ENCODE measurements at places on chromosomes 3 and 15.

- no peak for DNase-seq
Observed at GRCh38 chr3:4061195-4061594, 242.0 kb upstream of the SETMAR start.

GRCh38 chr3:49017971-49018706 is at the start of gene DALRD3:
DALRD3 (minus strand) TSS chr3:49018580; CDS start chr3:49018564, 16 bp downstream.
- peak; percentile 63 for DNase-seq

GRCh38 chr3:89217148-89217685 is 109.8 kb downstream of the EPHA3 start:
- no peak for DNase-seq

- DNase-seq, result no peak
Observed at GRCh38 chr3:24523988-24524727, 29.5 kb upstream of the THRB start.

GRCh38 chr3:11088831-11089230 is 65.5 kb upstream of the HRH1 start:
- DNase-seq, result no peak

DNA sequence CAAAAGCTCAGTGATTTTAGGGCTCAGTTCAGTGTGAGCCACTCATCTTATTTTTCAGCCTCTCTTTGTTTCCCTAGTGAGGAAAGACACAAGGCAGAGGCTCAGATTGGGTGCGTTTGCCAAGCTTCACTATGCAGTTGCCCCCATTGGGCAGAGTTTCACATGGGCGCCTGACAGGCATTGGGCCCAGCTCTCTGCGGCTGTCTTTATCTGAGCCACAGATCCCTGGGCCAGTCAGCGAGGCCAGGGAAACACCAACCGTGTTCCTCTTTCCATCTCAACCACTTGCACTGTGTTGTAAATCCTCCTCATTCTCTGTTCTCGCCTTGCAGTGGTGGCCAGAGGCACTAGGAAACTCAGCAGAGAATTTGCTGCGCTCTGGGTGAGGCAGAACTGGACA is 10.8 kb downstream of the ESYT3 start:
- DNase-seq, result no peak

GRCh38 chr3:119420196-119420595 is 43.2 kb downstream of the TMEM39A start:
- no peak for DNase-seq

DNA sequence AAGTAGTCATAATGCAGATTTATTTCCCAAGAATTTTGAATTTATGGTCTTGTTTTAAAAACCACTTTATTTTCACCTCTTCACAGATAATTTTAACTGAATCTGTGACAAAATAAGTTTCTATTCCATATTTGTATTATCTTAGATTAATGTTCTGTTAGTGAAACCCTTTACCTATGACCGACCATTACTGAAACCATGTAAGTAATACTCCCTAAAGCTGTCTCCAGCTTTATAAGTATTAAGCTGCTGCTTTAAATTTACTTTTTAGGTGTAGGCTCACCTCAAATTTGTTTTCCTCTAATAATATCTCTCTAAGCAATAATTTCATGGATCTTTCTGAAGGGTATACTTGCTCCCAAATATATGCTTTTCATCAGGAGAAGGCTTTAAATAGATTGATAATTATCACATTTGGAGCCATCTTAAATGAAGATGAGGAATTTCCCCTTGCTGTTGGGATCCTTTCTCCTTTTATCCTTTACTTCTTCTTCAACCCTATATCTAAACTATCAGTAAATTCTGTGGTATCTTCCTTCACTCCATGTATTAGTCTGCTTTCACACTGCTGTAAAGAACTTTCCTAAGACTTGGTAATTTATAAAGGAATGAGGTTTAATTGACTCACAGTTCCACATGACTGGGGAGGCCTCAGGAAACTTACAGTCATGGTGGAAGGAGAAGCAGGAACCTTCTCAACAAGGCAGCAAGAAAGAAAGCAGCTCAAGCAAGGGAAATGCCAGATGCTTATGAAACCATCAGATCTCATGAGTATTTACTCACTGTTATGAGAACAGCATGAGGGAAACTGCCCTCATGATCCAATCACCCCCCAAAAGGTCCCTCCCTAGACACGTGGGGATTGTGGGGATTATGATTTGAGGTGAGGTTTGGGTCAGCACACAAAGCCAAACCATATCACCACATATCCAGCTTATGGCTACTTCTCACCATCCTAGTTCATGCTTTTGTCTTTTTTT is 92.3 kb upstream of the P2RY1 start:
- no peak for DNase-seq

GRCh38 chr3:185822221-185823000 is 2.4 kb downstream of the IGF2BP2 start:
- DNase-seq, result no peak

- no peak for DNase-seq
Observed at GRCh38 chr3:17386432-17386831, 356.0 kb downstream of the TBC1D5 start.

- DNase-seq, result no peak
Observed at GRCh38 chr3:191356631-191357439, 26.5 kb upstream of the UTS2B start.

DNA sequence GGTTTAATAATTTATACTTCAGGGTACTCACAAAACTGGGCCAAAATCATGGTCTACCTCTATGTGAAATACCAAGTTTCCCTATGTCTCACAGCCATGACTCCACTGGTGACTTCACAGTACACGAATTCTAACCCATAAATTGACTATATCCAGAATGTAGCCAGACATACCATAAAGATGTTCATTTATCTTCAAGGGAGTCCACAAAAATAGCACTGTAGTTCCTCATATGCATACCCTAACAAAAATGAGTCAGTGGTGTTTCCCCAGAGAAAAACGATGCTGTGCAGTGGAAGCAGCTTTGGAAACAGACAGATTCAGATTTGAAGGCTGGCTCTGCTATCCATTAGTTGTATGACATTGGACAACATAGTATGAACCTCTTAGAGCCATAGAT is 438.8 kb downstream of the FHIT start:
- DNase-seq, result no peak

GRCh38 chr3:28399206-28399605 is 50.6 kb upstream of the AZI2 start:
- no peak for DNase-seq

GRCh38 chr3:63086190-63086589 is 191.9 kb upstream of the SYNPR start:
- DNase-seq, result no peak
